SJCRH30 (cell line): ENCODE measurements at places on chromosomes 12 and 14.
A peak's percentile ranks its signal among the peaks of the same experiment; 100 is the strongest.

DNA sequence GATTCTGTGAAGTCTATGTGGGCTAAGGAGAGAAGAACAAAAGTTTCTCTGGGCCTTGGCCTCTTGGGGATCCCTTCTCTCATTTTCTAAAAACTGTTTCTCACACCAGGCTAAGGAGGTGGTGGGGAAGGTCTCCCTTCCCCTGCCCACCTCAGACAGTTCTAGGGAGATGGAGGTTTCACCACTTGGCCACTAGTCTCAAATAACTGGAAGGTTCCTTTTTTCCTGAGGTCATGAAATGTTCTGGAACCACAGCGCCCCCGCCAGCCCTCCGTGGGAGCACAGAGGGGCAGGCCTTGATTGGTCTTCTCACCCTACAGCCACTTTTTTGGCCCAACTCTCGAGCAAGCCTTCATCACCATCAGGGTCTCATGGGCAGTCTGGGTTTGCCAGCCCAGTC, 12.6 kb downstream of the C12orf43 start:
- no peak for DNase-seq

DNA sequence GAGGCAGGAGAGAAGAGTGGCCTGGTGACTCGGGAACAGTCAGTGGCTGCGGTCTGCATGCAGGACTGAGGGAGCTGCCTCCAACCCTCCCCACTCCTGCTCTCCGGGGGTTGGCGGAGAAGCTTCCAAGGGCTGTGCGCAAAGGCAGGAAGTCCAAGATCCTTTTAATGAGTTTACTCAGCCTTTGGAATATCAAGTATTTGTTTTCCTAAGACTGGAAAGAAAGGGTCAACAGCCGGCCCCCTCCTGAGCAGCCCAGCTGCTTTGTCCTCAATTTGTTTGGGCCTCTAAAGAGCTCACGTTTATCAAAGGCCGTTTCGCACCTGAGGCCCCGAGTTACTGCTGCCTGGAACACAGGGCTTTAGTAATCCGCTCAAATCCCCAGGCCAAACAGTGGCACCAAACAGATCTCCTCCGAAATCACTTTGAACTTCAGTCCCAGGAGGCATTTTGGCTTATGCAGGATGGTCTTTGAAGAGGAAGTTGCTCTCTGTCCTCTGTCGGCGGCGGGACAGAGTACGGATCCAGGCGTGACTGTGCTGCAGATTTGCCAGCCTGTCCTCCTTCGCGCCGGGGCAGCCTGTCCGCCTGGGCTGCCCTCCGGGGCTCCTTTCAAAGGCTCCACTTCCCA, 117.2 kb upstream of the FZD10 start:
- DNase-seq, result no peak

- DNase-seq, result peak; percentile 77
Measured at GRCh38 chr12:80778005-80778541, 61.4 kb downstream of the MYF5 start.

DNA sequence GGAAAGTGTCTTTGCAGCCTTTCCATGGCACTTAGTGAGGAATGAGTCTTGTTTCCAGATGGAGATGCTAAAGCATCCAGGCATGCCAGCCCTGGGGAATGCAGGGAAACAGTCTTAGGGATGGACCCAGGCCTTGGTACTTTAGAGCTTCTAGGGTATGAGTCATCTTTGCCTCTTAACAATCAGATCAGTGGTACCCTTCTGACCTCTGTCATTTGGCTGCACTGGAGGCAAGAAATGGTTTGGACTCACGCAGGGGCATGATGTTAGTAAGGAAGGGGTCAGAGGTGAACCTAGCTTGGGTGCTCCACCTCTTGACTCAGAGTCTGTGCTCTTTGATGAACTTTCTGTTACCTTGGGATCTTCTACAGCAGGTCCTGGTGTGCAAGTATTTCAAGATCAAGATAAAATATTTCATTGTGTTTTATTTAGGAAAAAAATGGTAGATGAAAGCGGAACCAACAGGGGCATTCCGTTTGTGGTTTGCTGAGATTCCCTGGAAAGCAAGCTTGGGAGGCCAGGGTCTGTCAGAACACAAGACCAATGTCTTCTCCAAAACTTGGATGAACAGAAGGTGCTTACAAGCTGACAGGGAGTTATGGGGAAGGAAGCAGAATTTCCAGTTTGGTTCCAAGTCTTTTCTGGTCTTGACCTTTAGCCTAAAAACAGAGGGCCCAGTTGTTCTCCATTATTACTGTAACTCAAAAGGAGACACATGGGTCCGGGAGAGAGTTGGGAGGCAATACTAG, 216.2 kb downstream of the ZFP36L1 start:
- no peak for DNase-seq

- DNase-seq, result no peak
Measured at GRCh38 chr12:102401087-102401486, 79.3 kb downstream of the IGF1 start.

- DNase-seq, result no peak
Measured at GRCh38 chr12:104909761-104910160, 48.3 kb downstream of the SLC41A2 start.

DNA sequence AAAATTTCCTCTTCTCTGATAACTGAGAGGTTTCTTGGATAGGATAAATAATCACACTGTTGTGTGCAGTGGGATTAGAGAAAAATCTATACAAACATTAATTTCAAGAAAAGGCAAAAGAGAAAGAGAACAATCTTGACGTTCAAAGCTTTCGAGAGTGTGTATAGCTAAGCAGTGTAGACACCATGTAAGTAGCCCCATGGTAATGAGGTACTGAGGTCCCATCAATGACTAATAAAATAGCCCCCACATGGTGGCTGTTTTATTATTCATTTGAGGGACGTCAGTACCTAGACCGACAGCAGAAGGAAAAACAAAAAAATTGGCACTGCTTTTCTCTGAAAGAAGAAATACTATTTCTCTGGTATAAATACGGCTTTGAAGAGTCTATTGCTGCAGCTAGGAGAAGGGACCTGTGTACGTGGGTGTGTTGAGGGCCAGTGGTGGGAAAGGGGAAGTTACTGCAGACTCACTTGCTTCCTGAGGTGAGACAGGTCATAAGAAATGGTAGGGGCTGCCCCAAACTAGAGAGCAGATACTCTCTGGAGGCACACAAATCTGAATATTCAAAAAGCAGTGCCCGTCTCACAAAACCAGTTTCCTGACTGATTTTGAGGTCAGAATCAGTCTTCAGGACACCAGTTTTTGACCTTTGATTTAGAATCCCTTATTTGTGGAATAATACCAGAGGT, 339.8 kb downstream of the EMP1 start:
- no peak for DNase-seq

- no peak for DNase-seq
Measured at GRCh38 chr14:23080474-23080873, 14.5 kb downstream of the ACIN1 start.

GRCh38 chr12:113104953-113105510, 30.5 kb downstream of the RASAL1 start:
- no peak for DNase-seq

DNA sequence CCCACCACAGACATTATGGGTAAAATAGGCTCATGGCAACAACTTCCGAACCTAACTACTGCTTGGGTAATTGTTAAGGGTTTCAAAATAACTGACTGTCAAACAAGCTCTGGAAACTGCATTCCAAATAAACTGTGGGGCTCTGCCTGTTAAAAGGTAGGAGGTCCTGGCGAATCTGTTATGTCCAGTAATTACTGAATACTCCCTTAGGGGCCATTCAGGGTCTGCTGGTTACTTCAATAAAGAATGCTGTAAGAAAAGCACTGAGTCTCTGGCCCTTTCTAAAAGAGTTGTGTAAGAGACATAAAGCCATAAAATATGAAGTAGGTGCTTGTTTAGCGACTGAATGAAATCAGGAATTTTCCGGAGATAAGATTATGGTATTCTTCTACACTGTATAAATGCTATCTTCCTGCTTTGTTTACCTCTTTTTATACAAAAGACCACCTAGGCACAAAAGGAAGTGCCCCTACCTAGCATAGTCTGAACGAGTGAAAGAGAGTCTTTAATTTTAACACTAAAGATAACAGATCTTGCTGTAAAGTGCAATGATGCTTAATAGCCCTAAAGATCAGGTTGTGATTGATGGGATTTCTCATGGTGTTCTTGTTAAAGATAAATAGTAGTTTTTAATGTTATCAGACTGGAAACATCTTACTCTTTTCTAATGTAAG, 127.8 kb downstream of the FBXL14 start:
- no peak for DNase-seq

GRCh38 chr14:79515158-79515557, 696.1 kb downstream of the DIO2 start:
- no peak for DNase-seq

- no peak for DNase-seq
Measured at GRCh38 chr12:131432532-131433260, 278.2 kb upstream of the SFSWAP start.

GRCh38 chr12:85266356-85266755, 13.7 kb upstream of the ALX1 start:
- DNase-seq, result no peak

DNA sequence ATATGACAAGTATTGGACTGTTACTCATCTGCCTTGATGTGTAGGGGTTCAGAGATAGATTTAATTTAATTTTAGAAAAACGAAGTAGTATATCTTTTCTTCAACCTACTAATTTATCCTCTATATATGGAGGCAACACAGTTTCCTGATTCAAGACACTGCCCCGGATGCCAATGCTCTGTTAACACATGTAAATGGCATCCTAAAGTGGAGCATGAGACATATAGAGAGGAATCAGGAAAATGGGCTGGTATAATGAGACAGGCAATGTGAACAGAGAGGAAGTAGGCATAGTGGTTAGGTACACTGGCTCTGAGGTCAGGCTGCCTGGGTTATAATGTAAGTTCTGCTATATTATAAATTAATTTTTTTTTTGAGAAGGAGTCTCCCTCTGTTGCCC, 85.6 kb downstream of the OTOGL start:
- no peak for DNase-seq

DNA sequence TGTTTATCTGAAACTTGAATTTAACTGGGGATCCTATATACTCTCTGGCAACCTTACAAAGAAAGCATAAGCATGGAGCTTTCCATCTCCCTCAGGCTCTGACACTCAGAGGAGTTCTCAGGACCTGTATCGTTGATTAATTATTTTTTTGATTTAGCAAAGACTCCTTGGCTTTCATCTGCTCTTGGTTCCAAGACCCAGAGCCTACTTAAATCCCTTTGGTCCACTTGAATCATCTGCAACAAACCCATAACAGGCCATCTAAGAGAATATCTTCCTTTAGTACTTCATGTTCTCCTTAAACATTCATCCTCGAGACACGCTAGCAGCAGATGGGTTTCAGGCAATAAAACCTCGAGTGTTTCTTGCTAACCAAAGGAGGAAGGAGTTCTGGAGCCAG, 85.4 kb downstream of the ZFP36L1 start:
- DNase-seq, result no peak

GRCh38 chr12:104850781-104851180, 107.3 kb downstream of the SLC41A2 start:
- no peak for DNase-seq

DNA sequence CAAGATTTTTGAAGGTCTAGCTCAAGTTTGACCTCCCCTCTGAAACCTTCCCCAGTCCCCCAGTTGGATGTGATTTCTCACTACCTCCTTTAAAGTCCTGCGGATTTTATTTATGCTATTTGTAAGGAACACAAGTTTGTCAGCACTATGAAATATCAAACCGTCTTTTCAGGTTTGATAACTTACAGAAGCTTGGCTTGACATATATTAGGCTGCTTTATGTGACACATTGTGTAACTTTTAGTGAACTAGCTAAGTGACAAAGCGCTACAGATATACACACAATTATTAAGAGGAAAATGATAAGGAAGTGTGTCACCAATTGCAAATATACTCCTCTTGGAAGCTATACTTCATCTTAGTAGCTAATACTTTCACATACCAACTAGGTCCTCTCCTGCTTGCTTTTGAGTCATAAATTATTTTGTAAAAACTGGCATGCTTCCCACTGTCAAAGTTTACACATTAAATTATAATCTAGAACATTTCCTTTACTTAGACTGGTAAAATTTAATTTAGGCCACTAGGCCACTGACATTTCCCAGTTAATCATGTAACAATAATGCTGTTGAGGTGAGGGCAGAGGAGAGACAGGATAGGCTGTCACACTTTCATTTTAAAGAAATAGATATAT, 149.5 kb downstream of the TMTC3 start:
- no peak for DNase-seq

DNA sequence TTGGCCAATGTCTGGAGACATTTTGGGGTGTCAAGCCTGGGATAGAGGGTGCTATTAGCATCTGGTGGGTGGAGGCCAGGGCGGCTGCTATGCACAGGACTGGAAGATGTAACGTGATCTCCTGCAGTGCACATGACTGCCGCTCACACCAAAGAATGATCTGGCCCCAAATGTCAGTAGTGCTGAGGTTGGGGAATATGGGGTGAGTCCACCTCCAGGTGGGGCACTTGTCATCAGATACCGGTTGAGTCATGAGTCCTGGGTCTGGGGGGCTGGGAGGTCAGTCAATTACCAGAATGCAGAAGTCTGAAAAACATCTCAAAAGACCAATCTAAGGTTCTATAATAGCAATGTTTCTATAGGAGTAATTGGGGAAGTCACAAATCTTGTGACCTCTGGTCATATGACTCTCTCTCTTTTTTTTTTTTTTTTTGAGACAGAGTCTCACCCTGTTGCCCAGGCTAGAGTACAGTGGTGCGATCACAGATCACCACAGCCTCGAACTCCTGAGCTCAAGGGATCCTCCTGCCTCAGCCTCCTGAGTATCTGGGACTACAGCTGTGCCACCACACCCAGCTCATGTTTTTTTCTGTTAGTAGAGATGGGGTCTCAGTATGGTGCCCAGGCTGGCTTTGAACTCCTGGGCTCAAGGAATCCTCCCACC, 6.0 kb upstream of the SDSL start:
- no peak for DNase-seq

DNA sequence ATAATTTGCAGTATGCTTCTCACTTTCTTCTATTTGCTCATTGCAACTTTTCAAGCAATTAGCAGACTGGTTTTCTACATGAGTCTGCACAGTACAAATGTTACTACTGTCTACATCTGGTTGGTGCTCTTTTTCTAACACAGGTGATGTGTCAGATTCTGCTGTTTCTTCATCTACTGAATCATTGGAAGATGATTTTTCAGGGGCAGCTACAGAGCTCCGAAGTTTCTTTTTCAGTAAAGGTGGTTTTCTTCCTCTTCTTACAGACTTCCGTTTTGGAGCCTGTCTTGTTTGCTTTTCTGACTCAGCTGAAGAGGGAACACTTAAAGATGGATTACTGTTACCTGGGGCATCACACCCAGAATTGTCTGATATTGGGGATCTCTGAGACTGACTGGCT, 62.1 kb downstream of the SCAF11 start:
- DNase-seq, result no peak

GRCh38 chr12:116019415-116019814, 258.1 kb downstream of the MED13L start:
- no peak for DNase-seq

- DNase-seq, result peak; percentile 70
Measured at GRCh38 chr12:131608740-131609690, 101.9 kb upstream of the SFSWAP start.

GRCh38 chr14:26925876-26926584, 328.2 kb upstream of the NOVA1 start:
- DNase-seq, result no peak
